ENCODE measurements at places on chromosomes 4 and X.

DNA sequence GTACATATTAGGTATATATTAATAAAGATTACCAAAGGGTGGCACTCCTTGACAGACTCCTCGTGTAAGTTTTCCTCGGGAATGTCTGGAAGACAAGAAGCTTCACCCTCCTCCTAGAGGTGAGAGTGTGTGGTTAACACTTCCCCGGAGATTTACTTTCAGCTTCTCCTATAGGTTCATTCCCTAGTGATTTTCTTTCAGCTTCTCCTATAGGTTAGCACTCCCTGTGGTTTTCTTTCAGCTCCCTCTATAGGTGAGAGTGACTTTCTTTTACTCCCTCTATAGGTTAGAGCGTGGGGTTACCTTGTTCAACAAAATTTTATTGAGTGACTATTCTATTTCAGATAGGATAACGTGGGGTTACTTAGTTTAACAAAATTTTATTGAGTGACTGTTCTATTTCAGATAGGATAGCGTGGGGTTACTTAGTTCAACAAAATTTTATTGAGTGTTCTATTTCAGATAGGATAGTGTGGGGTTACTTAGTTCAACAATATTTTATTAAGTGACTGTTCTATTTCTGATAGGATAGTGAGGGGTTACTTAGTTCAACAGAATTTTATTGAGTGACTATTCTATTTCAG lies 106.0 kb upstream of the PLAC1 start:
- no peak for DNase-seq

DNA sequence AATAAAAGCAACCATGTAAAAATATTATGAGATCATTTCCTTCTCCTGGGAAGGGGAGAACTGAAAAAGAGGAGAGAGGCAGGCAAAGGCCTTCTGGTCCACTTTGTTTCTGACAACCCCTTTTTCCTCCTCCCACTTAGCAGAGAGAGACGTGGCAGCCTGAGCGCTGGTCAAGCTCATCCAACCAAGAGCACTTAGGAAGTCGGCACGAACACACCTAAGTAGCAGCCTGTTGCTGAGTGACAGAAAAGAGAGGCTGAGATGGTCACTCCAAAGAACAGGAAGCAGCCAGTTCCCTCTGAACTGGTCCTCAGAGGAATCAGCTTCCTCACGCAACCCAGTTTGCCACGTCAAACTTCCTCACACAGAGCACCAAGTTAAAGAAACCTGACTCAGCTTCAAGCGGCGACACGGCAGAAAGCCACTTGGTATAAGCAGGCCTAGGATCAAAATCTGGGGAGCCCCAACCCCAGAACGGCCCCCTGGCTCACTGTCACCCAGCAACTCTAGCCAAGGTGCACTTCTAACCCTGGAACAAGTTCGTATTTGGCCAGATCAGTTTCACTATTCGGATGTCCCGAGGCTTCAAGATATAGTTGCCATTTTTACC lies 861 bp downstream of the SEC24D start:
- DNase-seq: no peak

DNA sequence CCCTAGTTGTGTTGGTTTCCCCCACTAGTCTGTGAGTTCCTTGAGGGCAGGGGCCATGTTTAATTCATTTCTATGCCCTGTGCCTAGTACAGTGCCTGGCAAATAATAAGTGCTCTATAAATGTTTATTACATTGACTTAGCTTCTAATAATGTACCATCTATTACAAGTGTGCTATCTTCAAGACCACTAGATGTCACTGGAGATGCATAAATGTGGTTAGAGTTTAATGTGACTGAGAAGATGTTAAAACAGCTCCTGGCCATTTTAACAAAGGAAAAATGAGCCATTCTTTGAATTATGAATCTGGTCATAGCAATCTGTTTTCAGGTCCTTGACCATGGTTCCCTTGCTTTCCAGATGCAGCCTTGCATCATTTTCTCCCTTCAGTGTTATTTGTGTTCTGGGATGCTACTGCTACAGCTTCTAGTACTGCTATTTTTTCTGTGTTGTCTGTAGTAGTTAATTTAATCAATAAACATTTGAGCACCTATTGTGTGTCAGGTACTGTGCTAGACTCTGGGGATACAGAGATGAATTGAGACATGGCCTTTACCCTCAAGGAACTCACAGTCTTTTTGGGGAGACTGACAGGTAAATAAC lies 43.2 kb downstream of the SLC9A6 start:
- no peak for DNase-seq

GRCh38 chr4:3037957-3038461 lies 36.3 kb downstream of the HTT-AS start:
- DNase-seq: no peak

DNA sequence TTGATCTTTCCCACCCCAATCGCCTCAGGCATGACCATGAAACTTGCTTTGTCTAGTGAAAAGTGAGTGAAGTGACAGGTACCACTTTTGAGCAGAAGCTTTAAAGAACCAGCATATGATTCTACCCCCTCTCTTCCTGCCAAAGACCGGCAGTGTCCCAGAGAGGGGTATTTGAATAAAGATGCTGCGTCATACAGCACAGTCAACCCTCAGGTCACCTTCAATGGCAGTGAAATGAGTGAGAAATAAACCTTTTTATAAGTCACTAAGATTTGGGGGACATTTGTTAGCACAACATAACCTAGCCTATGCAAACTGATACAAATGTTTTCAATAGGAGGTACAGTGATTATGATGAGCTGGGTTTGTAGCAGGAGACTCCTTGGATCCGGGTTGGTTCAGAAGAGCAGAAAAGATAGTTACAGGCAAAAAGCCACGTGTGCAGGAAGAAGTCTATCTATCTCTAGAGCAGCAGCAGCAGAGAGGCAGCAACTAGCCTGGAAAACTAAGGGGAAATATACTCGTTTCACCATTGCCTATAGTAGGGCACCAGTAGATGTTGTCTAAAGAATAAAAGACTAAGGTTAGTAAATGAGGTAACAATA lies 30.3 kb upstream of the SPRY1 start:
- DNase-seq: no peak

- DNase-seq: no peak
These were observed 398.2 kb upstream of the LCORL start for GRCh38 chr4:18419780-18420179.

GRCh38 chrX:135295238-135295943 lies 13.9 kb upstream of the ETDC start:
- peak; percentile 14 for DNase-seq

GRCh38 chr4:56762484-56763250 lies 58.8 kb downstream of the SPINK2 start:
- DNase-seq: no peak

- no peak for DNase-seq
These were observed 49.2 kb downstream of the GPC4 start for GRCh38 chrX:133365871-133366611.

DNA sequence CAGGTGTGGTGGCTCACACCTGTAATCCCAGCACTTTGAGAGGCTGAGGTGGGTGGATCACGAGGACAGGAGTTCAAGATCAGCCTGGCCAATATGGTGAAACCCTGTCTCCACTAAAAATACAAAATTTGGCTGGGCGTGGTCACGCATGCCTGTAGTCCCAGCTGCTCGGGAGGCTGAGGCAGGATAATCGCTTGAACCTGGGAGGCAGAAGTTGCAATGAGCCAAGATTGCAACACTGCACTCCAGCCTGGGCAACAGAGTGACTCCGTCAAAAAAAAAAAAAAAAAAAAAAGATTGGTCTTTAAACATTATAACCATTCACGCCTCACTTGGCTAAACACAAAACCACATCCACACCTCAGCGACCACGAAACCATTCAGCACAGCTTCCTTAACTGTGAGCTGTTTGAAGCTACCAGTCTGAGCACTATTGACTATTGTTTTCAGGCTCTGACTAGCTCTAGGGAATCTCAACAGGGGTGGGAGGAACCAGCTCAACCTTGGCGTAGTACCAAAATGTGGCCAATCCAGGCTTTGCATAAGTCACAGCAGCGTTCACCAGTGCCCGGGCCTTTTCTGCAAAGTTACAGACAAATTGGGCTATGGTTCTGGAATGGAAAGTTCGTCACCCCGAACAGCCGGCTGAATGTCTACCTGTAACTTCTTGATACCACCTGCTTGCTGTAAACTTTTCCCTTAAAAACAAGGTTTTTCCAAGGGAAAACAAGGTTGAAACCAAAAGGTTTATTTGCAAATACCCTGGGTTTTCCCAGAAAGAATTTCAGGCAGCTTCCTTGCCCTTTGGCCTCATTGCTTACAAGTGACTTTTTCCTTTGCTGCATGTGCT lies 73.6 kb upstream of the DHX15 start:
- DNase-seq: peak; percentile 11

DNA sequence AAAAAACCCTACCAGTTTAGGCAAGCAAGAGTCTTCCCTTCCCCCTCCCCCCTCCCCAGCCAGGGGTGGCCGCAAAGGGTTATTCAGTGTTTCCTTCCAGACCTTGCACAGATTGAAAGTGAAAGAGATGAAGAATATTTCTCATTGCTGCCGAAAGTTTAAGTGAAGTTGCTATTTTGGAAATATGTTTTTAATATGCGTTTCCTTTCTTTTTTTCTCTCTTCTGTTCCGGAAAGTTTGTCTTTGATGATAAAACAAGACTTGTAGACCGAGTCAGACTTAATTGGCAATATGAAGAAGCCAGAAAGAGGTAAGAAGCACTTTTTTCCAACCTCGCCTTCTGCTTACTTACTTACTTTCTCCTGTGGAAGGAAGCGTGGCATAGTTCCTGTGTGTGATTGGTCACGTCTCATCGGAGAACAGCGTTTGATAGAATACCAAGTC lies 58.5 kb upstream of the CLCN4 start:
- DNase-seq: peak; percentile 33

GRCh38 chr4:1801286-1801958 lies 8.3 kb downstream of the FGFR3 start:
- no peak for DNase-seq

DNA sequence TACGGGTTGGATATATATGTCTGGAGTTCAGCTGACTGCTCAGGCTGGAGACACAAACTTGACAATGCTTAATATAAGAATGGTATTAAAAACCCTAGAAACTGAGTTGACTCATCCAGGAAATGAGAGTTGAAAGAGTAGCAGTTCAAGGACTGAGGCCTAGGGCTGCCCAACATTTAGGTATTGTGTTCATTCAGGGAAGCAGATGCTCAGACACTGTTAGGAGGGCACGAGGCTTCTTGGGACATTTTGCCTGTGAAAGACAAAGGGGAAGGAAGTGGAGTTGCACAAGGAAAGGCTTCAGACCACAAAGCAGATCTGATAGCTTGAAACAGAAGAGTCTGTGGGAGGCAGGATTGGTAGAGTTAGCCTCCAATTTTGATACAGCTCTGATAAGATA lies 52.0 kb upstream of the HS3ST1 start:
- DNase-seq: no peak

GRCh38 chr4:3712112-3712805 lies 53.9 kb upstream of the ADRA2C start:
- no peak for DNase-seq

DNA sequence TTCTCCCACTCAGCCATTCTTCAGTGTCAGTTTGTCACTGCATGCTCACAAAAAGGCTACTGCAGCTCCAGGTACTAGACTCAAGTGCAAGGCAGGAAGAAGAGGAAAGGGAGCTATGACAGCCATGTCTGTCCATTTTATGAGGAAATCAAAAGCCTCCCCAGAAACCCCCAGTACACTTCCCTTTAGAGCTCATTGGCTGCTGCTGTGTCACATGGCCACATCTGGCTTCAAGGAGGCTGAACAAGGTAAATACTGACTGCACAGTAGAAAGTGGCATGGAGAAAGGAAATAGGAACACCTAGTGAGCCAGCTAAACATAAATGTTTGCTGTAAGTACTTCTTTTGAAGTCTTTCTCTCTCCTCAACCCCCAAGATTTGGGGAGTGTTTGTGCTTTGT lies 67.2 kb upstream of the FRAS1 start:
- no peak for DNase-seq

All from GM18507 (cell line).